Left renal cortex interstitium (tissue), 4 donors: ENCODE measurements at places on chromosomes 1 and 21.

- no peak for DNase-seq
Measured at GRCh38 chr1:99659755-99660210, 13.9 kb downstream of the PALMD start.

- DNase-seq = no peak
Measured at GRCh38 chr21:17690078-17690494, 77.4 kb upstream of the BTG3 start.

GRCh38 chr1:20936216-20936615 lies 149.1 kb upstream of the HP1BP3 start:
- DNase-seq = no peak

DNA sequence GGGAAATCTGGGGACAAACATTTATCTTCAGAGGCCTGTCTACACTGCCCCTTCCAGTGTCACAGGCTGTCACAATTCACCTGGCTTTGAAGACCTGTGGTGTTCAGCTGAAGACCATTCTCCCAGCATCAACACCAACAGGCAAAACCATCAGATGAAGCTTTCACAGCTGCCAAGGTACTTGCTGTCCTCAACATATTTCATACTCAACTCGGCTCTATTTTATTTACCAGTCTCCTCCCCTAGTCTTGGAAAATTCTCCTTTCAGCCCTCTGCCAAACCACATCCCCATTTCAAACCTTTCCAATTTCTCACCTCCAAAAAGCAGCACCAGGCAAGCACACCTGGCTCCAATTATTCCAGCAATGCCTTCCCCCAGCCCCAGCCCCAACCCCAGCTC lies 108.8 kb downstream of the TGFBR3 start:
- no peak for DNase-seq

GRCh38 chr1:245148861-245149260 lies 5.9 kb upstream of the KIF26B start:
- DNase-seq = no peak

- DNase-seq = no peak
Measured at GRCh38 chr21:38937286-38937790, 131.6 kb downstream of the ETS2 start.

DNA sequence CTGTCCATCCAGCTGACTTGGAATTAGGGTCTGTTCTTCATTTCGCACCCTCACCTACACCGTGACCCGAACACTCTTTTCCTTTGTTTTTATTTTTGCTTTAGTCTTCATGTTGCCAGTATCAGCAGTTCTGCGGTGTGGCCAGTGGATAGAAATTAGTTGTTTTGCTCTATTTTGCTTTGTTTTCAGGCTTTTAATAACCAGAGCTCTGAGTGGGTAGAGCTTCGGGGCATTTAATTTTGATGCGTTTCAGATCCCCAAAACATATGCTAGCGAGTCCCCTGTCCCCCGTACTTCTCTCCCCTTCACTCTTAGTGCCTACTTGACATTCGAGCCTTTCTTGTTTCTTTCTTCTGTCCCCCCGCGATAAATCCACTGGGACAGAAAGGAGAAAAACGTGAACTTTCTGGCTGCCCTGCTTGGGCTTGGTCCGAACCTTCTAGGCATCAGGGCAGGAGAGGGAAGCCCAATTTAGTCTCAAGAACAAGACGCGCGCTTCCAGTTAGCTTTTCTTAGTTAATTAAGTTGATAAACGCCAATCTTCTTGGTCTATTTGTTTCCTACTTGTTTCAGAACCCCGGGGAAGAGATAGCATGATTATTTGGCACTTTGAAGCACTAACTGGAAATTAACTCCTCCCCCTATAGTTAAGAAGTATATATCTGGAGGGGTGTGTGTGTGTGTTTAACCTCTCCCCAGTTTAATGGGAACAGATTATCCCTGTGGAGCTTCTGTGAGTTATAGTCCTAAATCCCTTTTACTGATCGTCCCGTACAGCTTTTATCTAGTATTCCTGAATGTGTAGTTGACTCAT lies 839 bp downstream of the SWT1 start:
- no peak for DNase-seq

- no peak for DNase-seq
Measured at GRCh38 chr1:18139198-18139981, 31.8 kb downstream of the IGSF21 start.
